GOT3 (cell line): ENCODE measurements at places on chromosomes 7 and 10.

GRCh38 chr7:103887853-103888602 lies 101.4 kb downstream of the RELN start:
- DNase-seq = no peak

GRCh38 chr7:127689194-127689772 lies 37.3 kb downstream of the SND1 start:
- DNase-seq = no peak

GRCh38 chr7:16129431-16130110 lies 291.8 kb downstream of the CRPPA start:
- DNase-seq = no peak

DNA sequence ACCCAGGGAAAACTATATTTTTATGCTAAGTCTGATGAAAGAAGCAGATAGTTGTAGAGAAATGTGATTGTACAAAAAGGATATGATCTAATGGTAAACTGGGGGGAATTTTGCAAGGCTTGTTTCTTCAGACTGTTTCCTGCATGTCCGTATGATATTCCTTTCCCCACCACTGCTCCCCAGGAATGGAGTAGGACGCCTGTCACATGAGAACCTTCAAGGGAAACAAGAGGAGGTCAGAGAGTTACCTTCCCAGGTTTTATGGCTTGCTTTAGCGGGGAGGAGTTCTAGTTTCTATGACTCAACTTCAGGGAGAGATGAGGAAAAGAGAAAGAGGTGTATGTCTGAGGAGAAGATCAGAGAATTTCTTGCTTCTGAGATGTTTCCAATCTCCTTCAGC lies 16.4 kb upstream of the ITPRID1 start:
- DNase-seq = no peak

- no peak for DNase-seq
Observed at GRCh38 chr7:17016402-17017010, 134.7 kb upstream of the AGR3 start.

- no peak for DNase-seq
Observed at GRCh38 chr10:31581741-31582323, 262.8 kb downstream of the ZEB1 start.
